Activated CD8-positive, alpha-beta T cell treated with anti-CD3 and anti-CD28 coated beads for 36 hours (primary cell): ENCODE measurements at places on chromosomes 16 and 17. TPM values are rescaled to one million over a fixed set of nuclear protein-coding genes. Genes with fewer than 3 reads are reported as not detected.

- H3K27me3 ChIP-seq: no peaks in the 10 kb centered on the region
- H3K36me3 ChIP-seq: no peaks in the 10 kb centered on the region
- DNase-seq: no peak
Observed at GRCh38 chr17:31581491-31581890, 190.0 kb downstream of the RAB11FIP4 start.

- peaks cover 21% of the 10 kb centered on the region for H3K36me3 ChIP-seq
- DNase-seq: peak; percentile 94
- no peaks in the 10 kb centered on the region for H3K27me3 ChIP-seq
- H3K27ac ChIP-seq: peak overlapping the region; percentile 98
- H3K4me1 ChIP-seq: peaks cover 49% of the 10 kb centered on the region
- H3K4me3 ChIP-seq: peak overlapping the region; percentile 77
Observed at GRCh38 chr16:57591086-57591869, 37.2 kb upstream of the ADGRG1 start.

- no peaks in the 10 kb centered on the region for H3K27me3 ChIP-seq
- H3K4me1 ChIP-seq: peaks cover 12% of the 10 kb centered on the region
- peak; percentile 0 for DNase-seq
- no peak overlapping the region for H3K4me3 ChIP-seq
- no peaks in the 10 kb centered on the region for H3K36me3 ChIP-seq
Observed at GRCh38 chr16:85418978-85419491, 194.1 kb upstream of the GSE1 start.

- DNase-seq: no peak
- no peak overlapping the region for H3K27ac ChIP-seq
- peaks cover 40% of the 10 kb centered on the region for H3K36me3 ChIP-seq
- no peaks in the 10 kb centered on the region for H3K27me3 ChIP-seq
- peaks cover 5% of the 10 kb centered on the region for H3K4me1 ChIP-seq
Observed at GRCh38 chr16:23081675-23082119, 67.6 kb downstream of the USP31 start.

DNA sequence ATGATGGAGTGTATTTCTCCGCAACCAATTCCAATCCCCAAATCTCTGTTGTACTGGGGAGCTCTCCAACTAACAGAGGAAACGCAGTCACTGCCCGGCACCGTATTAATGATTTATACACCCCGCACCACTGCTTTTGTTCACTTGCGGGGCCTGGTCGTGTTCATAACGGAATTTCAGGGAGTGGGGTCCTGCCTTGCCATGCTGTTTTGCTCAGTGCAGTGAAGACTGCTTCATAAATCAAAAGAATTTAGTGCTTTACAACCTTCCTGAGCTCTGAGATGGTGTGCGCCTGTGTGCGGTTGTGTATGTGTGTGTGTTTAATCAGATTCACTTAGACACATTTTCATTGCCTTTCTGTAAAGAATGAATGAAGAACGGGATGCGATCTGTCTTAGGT, 18.5 kb upstream of the RBFOX1 start:
- no peak overlapping the region for H3K27ac ChIP-seq
- H3K4me3 ChIP-seq: no peak overlapping the region
- no peaks in the 10 kb centered on the region for H3K36me3 ChIP-seq
- peaks cover 3% of the 10 kb centered on the region for H3K27me3 ChIP-seq

DNA sequence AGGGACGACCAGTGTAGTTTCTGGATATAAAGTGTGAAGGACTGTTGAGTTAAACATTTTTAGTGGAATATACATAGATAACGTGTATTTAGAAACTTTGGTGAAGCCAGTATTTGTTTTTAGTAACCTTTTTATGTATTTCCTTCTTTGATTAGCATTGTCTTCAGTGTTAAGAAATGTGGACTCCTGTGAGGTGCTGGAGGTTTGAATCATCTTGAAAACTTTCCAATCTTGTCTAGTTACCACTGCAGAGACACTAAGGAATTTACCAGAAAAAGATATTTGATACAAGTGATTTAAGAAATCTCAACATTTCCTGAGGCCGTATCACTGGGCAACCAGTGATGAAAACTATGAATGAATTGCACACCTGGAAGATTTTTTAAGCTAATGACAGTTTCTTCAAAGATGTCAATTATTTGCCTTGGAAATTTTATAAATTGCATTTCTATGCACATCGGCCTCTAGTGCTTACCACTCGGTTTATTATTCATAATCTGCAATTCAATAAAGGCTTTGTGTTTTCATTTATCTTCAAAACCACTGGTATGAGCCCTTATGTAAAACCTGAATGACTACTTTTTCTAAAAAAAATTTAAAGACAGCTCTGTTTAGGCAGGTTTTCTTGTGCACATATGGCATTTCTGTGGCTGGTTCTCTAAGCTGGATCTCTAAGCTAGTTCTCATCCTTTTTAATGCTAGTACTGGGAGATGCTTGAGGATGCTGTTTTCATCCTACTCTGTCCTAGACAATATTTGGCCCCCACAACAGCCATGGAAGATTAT, 31.4 kb upstream of the ADCY7 start:
- no peak overlapping the region for H3K27ac ChIP-seq
- H3K36me3 ChIP-seq: no peaks in the 10 kb centered on the region
- H3K4me3 ChIP-seq: no peak overlapping the region
- no peaks in the 10 kb centered on the region for H3K4me1 ChIP-seq

- no peak overlapping the region for H3K27ac ChIP-seq
- H3K36me3 ChIP-seq: no peaks in the 10 kb centered on the region
- H3K4me3 ChIP-seq: no peak overlapping the region
- H3K27me3 ChIP-seq: peaks cover 4% of the 10 kb centered on the region
Observed at GRCh38 chr16:85457366-85457765, 155.8 kb upstream of the GSE1 start.

DNA sequence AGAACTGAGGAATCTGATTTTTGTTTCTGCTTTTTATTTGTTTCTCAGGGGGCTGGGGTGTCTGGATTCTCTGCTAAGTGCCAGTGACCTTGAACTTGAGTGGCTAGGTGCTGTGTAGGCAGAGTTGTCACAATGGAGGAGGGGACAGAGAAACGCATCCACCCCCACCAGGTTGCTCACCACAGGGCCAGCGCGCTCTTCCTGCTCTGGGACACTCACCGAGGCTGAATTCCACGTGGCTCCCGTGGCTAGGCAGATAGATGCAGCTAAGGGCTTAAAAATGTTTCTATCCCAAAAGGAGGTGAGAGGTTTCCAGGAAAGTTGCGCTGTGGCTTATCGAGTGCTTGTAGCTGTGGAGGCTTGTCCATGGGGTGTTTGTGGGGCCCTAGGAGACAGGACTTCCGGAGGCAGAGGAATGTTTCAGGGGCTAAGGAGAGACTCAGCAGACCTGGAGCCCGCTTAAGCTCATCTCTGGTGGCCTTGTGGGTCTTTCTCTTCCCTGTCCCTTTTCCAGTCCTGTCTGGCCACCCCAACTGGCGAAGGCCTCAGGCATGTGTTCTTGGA, 36.8 kb downstream of the ADCY7 start:
- no peaks in the 10 kb centered on the region for H3K27me3 ChIP-seq
- no peak for DNase-seq
- H3K4me3 ChIP-seq: no peak overlapping the region
- peaks cover 2% of the 10 kb centered on the region for H3K4me1 ChIP-seq
- H3K36me3 ChIP-seq: peaks cover 6% of the 10 kb centered on the region

- H3K4me3 ChIP-seq: peak overlapping the region; percentile 55
- H3K36me3 ChIP-seq: no peaks in the 10 kb centered on the region
- no peak overlapping the region for H3K27ac ChIP-seq
- H3K27me3 ChIP-seq: peaks cover 5% of the 10 kb centered on the region
Observed at GRCh38 chr16:3004781-3005284, 7.9 kb upstream of the CLDN9 start.

GRCh38 chr17:2064520-2064971, 9.6 kb downstream of the HIC1 start:
- H3K4me3 ChIP-seq: no peak overlapping the region
- H3K27ac ChIP-seq: peak overlapping the region; percentile 41
- peaks cover 35% of the 10 kb centered on the region for H3K4me1 ChIP-seq
- peaks cover 74% of the 10 kb centered on the region for H3K36me3 ChIP-seq
- DNase-seq: no peak

GRCh38 chr16:79093554-79093967, 507.0 kb downstream of the MAF start:
- H3K4me3 ChIP-seq: peak overlapping the region; percentile 4
- H3K27me3 ChIP-seq: peaks cover 5% of the 10 kb centered on the region
- peak overlapping the region; percentile 5 for H3K27ac ChIP-seq
- H3K4me1 ChIP-seq: peaks cover 48% of the 10 kb centered on the region

GRCh38 chr17:72407931-72408330, 287.1 kb downstream of the SOX9 start:
- H3K4me1 ChIP-seq: no peaks in the 10 kb centered on the region
- no peak for DNase-seq
- no peak overlapping the region for H3K27ac ChIP-seq
- no peaks in the 10 kb centered on the region for H3K36me3 ChIP-seq
- no peaks in the 10 kb centered on the region for H3K27me3 ChIP-seq

DNA sequence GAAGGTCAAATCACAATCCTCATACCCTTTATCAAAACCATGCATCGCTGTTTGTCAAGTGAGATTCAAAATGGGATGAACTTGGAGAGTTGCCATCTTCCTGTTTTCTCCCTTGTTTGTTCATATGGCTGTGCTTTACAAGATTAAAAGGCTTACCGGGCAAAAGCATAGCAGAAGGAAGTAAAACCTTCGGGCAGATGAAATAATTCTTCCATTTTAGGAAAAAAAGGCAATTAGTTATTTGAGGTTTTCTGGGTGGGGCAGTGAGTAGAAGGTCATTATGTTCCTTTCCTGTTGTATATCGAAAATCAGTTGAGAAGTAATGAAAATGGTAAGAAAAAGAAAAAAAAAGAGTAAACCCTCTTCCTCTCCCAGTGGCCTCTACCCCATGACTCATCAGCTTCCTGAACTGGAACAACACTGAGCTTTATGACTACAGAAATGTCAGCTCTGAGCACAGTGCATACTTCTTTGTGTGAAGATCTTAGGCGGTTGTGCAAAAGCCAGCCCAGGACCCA, 369.2 kb downstream of the CDH13 start:
- H3K27ac ChIP-seq: no peak overlapping the region
- H3K36me3 ChIP-seq: no peaks in the 10 kb centered on the region
- no peaks in the 10 kb centered on the region for H3K4me1 ChIP-seq
- H3K27me3 ChIP-seq: no peaks in the 10 kb centered on the region
- DNase-seq: no peak

DNA sequence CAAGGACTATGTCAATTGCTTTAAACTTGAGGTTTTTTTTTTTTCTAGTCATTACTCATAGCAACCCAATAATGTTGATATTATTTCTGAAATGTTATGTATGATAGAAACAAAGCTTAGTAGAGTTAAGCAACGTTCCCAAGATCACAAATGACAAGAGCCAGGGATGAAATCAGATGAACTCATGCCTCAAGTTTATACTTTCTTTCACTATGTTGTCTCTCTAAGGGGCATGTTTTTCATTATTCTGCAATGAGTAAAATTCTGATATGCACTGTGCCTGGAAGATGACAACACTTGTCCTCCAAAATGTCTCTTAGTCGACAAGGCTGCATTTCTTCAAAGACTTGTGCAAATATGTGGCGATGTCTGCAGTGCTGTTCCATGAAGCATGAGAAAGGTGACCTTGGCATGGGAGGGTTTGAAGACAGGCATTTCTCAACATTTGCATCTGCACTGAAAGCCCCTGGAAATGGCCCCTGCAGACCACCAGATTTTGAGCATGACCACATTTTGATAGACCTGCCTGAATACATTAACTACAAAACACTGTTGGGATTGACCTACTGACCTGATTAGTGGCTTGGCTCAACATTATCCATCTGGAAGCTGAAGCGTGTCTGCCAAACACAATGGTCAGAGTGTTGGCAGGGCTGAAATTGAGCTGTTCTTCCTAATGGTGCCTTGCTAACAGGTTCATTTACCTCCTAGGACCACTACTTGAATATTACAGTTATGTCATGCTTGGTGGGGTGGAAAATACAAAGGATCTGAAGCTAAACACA, 1027.5 kb downstream of the CDH11 start:
- no peaks in the 10 kb centered on the region for H3K4me1 ChIP-seq
- no peak overlapping the region for H3K4me3 ChIP-seq
- DNase-seq: no peak
- H3K27ac ChIP-seq: no peak overlapping the region
- no peaks in the 10 kb centered on the region for H3K36me3 ChIP-seq

DNA sequence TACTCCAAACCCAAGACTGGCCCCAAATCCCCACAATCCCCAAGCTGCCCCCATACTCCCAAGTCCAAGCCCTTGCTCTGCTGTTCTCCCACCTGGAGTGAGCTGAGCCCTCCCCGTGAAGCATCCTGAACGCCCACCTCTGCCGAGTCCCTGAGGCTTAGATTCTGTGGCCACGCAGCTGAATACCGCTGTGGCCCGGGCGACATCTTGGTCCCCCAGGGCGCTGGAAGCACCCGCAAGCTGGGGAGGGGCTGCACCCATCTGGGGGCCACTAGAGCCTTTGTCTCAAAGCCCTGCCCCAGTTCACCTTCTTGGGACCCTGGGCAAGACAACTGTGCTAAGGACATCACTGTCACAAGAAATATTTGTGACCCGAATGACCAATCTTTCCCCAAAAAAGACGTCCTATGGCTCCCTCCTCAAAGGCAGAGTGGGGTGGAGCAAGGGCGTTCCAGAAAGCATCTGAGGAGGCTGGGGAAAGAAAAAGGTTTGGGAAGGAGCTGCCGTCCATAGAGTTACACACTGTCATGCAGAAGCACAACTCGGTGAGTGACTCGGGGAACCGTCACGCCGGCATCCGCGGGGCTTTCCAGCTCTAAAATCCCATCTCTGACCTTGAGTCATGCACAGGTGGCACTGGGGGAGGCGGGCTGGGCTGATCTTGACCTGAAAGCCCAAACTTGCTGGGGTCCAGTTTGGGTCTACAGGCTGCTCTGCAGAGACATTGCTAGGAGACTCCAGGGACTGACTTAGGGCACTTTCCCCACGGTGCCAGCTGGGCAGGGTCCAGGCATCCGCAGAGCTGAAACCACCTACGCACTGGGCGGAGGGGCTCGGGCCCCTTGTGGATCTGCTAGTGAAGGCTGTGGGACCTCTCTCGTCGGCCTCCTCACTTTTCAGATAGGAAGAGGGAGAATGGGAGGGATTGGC, 6.6 kb downstream of the PTX4 start:
- no peaks in the 10 kb centered on the region for H3K27me3 ChIP-seq
- H3K4me1 ChIP-seq: no peaks in the 10 kb centered on the region
- H3K4me3 ChIP-seq: no peak overlapping the region
- DNase-seq: no peak

HAP1 gene
- 0.07 TPM for total RNA-seq

ACSM3 gene
- 16.1 TPM for total RNA-seq

ABCC11 gene
- 0.54 TPM for total RNA-seq

TAT gene
- total RNA-seq: not detected

RHBDL1 gene
- total RNA-seq: 0.89 TPM

ALOX15B gene
- total RNA-seq: 0.16 TPM

STAT3 gene
- 276 TPM for total RNA-seq

FGF11 gene
- total RNA-seq: 16.5 TPM

TP53TG3 gene
- not detected for total RNA-seq
